ENCODE measurements at places on chromosomes 7 and 10. TPM values are rescaled to one million over a fixed set of nuclear protein-coding genes. Genes with fewer than 3 reads are reported as not detected.

Gene CALHM1
- not detected for total RNA-seq

Gene ZNF25
- 20.5 TPM for total RNA-seq

Gene ADRB1
- total RNA-seq, result 0.14 TPM

Gene FKBP6
- not detected for total RNA-seq

Gene TACC2
- 75.8 TPM for total RNA-seq

Gene OPN4
- total RNA-seq, result not detected
